ENCODE measurements at places on chromosomes 1 and 21.
A peak's percentile ranks its signal among the peaks of the same experiment; 100 is the strongest.

DNA sequence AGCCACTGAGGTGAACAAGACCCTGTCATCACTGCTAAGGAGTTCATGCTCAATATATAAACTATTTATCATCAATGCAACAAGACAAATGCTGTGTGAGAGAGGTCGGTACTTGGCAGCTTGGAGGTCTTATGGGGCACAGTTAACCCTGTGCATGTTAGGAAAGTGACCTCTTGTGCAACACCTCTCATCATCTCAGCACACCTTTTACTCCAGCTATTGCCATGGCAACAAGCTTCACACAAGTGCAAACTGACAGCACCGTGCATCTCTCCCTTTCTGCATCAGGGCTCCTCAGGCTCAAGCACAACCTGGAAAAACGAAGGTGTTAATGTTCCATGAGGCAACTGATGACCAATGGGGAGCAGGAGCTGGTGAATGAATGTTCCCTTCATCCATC is 14.7 kb upstream of the MYSM1 start:
- H3K27ac ChIP-seq = no peak overlapping the region
- H3K27me3 ChIP-seq = no peaks in the 10 kb centered on the region
- DNase-seq = no peak

DNA sequence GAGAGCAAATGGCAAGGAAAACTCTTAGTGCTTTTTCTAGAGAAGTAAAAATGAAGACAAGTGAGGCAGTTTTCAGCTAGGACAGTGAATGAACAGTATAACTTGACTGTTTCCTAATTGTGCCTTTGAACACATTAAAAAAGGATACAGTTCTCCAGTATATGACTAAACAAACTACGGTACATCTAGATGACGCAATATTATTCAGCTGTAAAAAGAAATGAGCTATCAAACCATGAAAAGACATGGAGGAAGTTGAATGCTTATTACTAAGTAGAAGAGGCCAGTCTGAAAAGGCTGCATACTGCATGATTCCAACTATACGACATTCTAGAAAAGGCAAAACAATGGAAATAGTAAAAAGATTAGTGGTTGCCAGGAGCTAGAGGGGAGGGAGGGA is 206.3 kb downstream of the SIPA1L2 start:
- no peaks in the 10 kb centered on the region for H3K4me1 ChIP-seq
- H3K27me3 ChIP-seq = no peaks in the 10 kb centered on the region
- no peak for DNase-seq
- no peak overlapping the region for H3K27ac ChIP-seq
- no peak overlapping the region for H3K4me3 ChIP-seq

- no peak overlapping the region for H3K27ac ChIP-seq
- no peak for DNase-seq
- peaks cover 17% of the 10 kb centered on the region for H3K4me1 ChIP-seq
- H3K4me3 ChIP-seq = no peak overlapping the region
- H3K27me3 ChIP-seq = no peaks in the 10 kb centered on the region
Observed at GRCh38 chr1:230577537-230577936, 64.7 kb upstream of the COG2 start.

- no peak for DNase-seq
- H3K36me3 ChIP-seq = no peaks in the 10 kb centered on the region
- H3K4me3 ChIP-seq = no peak overlapping the region
- no peaks in the 10 kb centered on the region for H3K4me1 ChIP-seq
- H3K27me3 ChIP-seq = no peaks in the 10 kb centered on the region
Observed at GRCh38 chr1:151577173-151577572, 34.7 kb upstream of the SNX27 start.

DNA sequence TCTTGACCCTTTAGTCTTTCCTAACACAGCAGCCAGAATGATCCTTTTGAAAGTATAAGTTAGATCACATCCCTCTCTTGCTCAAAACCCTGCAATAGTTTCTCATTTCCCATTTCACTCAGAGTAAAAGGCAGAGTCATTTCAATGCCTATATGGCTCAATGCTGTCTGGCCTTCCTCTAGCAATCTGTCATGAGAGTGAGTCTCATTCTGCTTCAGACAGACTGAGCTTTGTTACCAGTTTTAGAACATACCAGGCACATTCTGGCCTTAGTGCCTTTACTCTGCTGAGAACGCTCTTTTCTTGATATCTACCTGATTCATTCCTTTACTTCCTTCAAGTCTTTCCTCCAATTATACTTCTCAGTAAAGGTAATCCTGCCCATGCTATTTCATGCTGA is 372.8 kb upstream of the PKN2 start:
- H3K4me1 ChIP-seq = no peaks in the 10 kb centered on the region
- no peak overlapping the region for H3K4me3 ChIP-seq
- DNase-seq = no peak
- no peaks in the 10 kb centered on the region for H3K27me3 ChIP-seq

DNA sequence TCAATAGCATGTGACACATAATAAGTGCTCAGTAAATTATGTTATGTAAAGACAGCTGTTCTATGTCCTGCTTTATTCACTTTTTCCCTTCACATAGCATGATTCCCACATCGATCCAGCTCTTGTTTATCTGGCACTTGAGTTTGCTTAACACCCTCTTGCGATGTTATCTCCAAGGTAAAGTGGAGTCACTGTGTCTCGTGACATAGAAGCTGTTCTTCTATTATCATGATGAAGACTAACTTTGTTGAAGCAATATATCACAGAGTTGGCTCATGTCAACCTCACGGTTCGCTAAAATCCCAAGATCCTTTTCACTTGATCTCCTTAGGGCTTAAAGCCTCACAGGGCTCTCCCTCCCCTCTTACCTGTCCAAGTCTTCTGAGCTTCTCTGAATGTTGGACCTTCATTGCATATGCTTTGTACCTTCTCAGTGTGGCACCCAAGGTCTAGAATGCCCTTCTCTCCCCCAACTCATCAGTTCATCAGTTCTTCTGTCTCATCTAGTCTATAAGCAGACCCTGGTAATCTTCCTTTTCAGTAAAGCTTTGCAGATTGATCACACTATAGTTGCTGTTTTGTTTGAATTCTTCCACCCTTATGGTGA is 38.0 kb downstream of the PLXNA2 start:
- peaks cover 34% of the 10 kb centered on the region for H3K4me1 ChIP-seq
- H3K27ac ChIP-seq = no peak overlapping the region
- H3K36me3 ChIP-seq = no peaks in the 10 kb centered on the region
- no peak overlapping the region for H3K4me3 ChIP-seq
- H3K27me3 ChIP-seq = no peaks in the 10 kb centered on the region
- no peak for DNase-seq

DNA sequence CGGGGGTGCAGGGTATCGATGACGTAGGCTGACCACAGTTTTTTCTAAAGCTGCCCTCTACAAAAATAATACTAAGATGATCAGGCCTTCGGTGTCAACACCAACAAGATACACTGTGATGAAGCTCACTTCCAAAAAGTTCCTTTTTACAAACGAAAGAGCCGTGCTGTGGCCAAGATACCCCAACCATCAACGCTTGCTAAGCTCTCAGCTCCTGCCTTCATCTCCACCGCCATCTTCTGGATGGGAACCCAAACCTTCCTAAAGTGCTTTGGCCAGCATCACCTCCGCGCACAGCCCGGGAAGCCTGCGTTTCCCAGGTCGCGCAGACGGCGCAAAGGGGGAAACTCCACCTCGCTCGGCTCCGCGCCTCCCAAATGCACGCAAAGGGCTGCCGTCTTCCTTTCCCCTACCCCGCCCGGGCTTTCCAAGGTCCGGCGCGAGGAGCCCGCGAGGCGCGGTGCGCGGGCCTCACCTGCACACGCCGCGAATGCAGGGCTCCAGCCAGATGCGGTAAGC is 541 bp downstream of the USP48 start:
- no peaks in the 10 kb centered on the region for H3K27me3 ChIP-seq
- no peaks in the 10 kb centered on the region for H3K36me3 ChIP-seq
- no peak for DNase-seq
- H3K4me3 ChIP-seq = peak overlapping the region; percentile 92
- peak overlapping the region; percentile 100 for H3K27ac ChIP-seq

- DNase-seq = no peak
- no peaks in the 10 kb centered on the region for H3K4me1 ChIP-seq
- no peaks in the 10 kb centered on the region for H3K27me3 ChIP-seq
- peaks cover 3% of the 10 kb centered on the region for H3K36me3 ChIP-seq
- H3K4me3 ChIP-seq = no peak overlapping the region
Observed at GRCh38 chr1:88802404-88802803, 89.0 kb downstream of the GTF2B start.

- no peak overlapping the region for H3K4me3 ChIP-seq
- H3K4me1 ChIP-seq = no peaks in the 10 kb centered on the region
- peaks cover 10% of the 10 kb centered on the region for H3K27me3 ChIP-seq
- no peak for DNase-seq
- H3K36me3 ChIP-seq = no peaks in the 10 kb centered on the region
Observed at GRCh38 chr21:38610623-38611251, 112.5 kb upstream of the ERG start.

GRCh38 chr1:168096296-168097165 is 40.2 kb downstream of the GPR161 start:
- DNase-seq = no peak
- H3K4me3 ChIP-seq = no peak overlapping the region
- H3K36me3 ChIP-seq = no peaks in the 10 kb centered on the region

- H3K4me3 ChIP-seq = no peak overlapping the region
- H3K4me1 ChIP-seq = no peaks in the 10 kb centered on the region
- peak; percentile 7 for DNase-seq
- no peak overlapping the region for H3K27ac ChIP-seq
- no peaks in the 10 kb centered on the region for H3K36me3 ChIP-seq
Observed at GRCh38 chr1:30406996-30407864, 316.2 kb downstream of the MATN1 start.

DNA sequence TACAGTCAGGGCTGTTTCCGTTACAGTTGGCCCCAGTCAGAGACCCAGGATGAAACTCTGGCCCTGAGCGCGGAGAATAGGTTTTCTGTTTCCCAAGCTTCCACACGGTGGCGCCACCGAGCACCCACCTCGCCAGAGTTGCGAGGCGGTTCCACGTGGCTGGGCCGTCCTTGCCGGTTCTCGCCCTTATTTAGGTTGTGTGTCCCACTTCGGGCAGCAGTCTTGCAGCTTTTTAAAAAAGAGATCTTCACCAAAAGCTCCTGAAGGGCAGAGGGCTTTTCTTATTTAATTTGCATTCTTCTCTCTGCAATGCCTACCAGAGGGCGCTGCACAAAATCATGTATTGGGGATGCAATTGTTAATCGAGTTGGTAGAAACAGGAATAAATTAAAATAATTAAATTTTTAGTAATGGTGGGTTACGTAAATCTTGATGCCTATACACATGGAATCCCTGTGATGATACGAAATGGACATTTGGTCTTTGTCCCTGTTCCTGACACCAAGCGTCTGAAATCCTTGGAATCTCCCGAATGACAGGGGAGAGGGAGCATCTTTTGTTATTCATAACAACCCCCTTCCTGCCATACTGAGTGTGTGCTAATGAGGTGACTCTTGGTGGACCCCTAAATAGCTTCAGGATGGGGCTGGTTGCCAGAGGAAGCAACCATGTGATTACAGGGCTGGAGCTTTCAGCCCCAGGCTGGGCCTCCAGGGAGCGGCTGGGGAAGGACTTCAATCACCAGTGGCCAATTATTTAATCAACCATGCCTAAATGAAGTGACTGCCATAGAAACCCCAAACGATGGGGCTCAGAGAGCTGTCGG is 5.6 kb upstream of the S100A7 start:
- no peaks in the 10 kb centered on the region for H3K36me3 ChIP-seq
- peak; percentile 27 for DNase-seq
- H3K4me3 ChIP-seq = no peak overlapping the region
- no peaks in the 10 kb centered on the region for H3K4me1 ChIP-seq

DNA sequence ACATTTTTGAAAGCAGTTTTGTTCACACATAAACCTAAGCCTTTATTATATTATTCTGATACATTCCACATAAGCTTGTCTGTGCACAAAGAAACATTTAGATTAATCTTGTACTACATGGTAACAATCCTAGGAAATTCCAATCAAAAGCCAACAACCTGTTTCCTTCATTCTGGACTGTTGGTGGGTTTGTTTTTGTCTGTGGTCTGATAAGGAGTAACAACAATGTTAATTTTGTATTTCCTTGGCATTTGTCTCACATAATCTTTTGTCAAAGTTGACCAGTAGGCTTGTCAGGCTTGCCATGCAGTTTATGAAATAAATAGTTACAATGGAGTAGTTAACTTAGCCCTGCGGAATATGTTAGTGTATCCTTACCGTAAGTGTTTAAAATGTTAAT is 183.3 kb downstream of the DHRS3 start:
- H3K4me1 ChIP-seq = peaks cover 25% of the 10 kb centered on the region
- peak overlapping the region; percentile 9 for H3K27ac ChIP-seq
- no peaks in the 10 kb centered on the region for H3K36me3 ChIP-seq
- no peak overlapping the region for H3K4me3 ChIP-seq

DNA sequence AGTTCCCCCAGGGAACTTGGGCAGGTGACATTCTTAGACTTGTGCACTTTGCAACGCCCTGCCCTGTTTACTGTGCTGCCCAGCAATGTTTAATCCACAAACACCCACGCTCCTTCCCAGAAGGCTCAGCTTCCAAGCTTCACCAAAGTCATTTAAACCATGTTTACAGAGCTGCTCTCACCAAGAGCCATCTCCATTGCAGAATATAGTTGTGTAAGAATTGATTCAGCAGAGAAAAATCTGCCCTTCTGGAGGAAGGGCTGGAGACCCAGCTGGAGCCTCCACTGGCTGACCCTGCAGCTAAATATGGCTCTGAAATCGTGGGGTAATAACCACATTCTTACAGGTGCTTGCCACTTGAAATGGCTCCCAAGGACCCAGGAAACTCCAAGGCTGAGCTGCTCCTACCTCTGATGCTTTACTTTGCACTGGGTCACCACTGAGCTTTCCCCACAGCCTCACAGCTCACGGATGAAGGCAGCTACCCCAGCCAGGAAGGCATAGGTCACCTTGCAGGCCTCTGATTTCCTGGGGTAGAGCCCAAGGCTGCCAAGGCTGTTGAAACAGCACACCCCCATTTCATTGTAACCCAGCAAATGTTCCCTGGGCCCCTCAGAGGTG is 8.7 kb downstream of the CAPN2 start:
- H3K4me1 ChIP-seq = peaks cover 7% of the 10 kb centered on the region
- H3K27me3 ChIP-seq = no peaks in the 10 kb centered on the region
- peak; percentile 42 for DNase-seq
- no peaks in the 10 kb centered on the region for H3K36me3 ChIP-seq

GRCh38 chr1:162530307-162530987 is 31.1 kb upstream of the UAP1 start:
- H3K36me3 ChIP-seq = no peaks in the 10 kb centered on the region
- no peaks in the 10 kb centered on the region for H3K4me1 ChIP-seq
- no peak overlapping the region for H3K27ac ChIP-seq
- no peaks in the 10 kb centered on the region for H3K27me3 ChIP-seq
- DNase-seq = no peak
- no peak overlapping the region for H3K4me3 ChIP-seq

DNA sequence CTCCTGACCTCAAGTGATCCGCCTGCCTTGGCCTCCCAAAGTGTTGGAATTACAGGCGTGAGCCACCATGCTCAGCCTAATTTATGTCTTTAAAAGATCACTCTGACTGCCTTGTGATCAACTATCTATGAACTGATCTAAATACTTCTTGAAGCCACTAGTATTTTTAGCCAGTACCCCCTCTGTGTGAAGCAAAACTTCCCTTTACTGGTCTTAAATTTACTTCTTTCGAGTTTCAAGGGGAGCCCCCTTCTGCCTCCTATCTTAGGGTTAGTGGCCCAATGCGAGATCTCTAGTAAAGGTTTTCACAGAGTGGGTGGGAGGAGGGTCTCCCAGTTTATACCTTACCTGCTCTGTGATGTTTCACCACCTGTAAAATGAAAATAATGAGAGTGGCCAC is 66.1 kb upstream of the RPL11 start:
- H3K36me3 ChIP-seq = no peaks in the 10 kb centered on the region
- DNase-seq = no peak
- no peaks in the 10 kb centered on the region for H3K27me3 ChIP-seq
- H3K4me3 ChIP-seq = no peak overlapping the region
- H3K27ac ChIP-seq = no peak overlapping the region
